Uterus (tissue), 4 donors: ENCODE measurements at places on chromosomes 3 and 15. TPM values are rescaled to one million over a fixed set of nuclear protein-coding genes. Genes with fewer than 3 reads are reported as not detected.

GRCh38 chr15:95162967-95163531, 931.7 kb downstream of the MCTP2 start:
- H3K27ac ChIP-seq = peak overlapping the region; percentile 81
- H3K36me3 ChIP-seq = no peaks in the 10 kb centered on the region
- peak; percentile 39 for DNase-seq
- no peak overlapping the region for H3K4me3 ChIP-seq
- H3K4me1 ChIP-seq = no peaks in the 10 kb centered on the region
- no peaks in the 10 kb centered on the region for H3K27me3 ChIP-seq

- DNase-seq = no peak
- no peaks in the 10 kb centered on the region for H3K4me1 ChIP-seq
- H3K4me3 ChIP-seq = no peak overlapping the region
- no peak overlapping the region for H3K27ac ChIP-seq
- no peaks in the 10 kb centered on the region for H3K27me3 ChIP-seq
These were observed 56.6 kb downstream of the BHLHE40 start for GRCh38 chr3:5035692-5036391.

DNA sequence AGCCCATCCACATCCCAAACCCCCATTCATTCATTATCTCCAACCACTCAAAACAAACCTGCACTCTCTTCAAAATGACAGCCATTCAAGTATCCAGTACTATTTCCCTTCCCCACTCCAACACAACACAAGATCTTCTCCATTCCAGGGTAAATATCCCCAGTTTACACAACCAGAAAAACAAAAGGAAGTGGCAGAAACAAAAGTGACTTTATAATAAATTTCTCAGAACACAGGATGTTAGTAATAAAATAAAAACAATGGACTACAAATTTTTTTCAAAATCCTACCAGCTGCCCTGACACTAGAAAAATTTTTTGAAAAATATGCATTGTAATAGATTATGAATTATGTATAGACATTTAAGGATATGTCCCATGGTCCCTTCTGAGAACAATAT, 14.2 kb downstream of the CPA3 start:
- no peak for DNase-seq
- H3K4me1 ChIP-seq = no peaks in the 10 kb centered on the region
- H3K36me3 ChIP-seq = no peaks in the 10 kb centered on the region

DNA sequence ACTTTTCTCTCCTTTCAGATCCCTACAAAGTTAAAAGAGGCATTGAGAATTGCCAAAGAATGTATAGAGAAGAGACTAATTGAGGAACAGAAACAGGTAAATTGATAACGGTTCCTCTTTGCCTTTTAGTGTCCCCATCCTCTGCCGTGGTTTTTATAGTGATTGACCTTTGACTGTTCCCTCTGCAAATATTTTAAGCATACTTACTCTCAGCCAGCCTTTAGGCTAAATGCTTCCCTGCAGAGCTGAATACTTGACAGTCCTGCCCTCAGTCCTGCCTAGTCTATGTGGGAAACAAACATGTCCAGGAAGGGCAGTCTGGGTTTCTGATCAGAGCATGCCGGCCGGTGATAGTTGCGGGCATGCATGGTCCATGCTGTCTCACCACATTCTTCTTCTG, 24.7 kb downstream of the PDHB start:
- H3K4me3 ChIP-seq = no peak overlapping the region
- H3K27ac ChIP-seq = no peak overlapping the region
- H3K36me3 ChIP-seq = no peaks in the 10 kb centered on the region
- no peaks in the 10 kb centered on the region for H3K4me1 ChIP-seq
- H3K27me3 ChIP-seq = no peaks in the 10 kb centered on the region
- no peak for DNase-seq

DNA sequence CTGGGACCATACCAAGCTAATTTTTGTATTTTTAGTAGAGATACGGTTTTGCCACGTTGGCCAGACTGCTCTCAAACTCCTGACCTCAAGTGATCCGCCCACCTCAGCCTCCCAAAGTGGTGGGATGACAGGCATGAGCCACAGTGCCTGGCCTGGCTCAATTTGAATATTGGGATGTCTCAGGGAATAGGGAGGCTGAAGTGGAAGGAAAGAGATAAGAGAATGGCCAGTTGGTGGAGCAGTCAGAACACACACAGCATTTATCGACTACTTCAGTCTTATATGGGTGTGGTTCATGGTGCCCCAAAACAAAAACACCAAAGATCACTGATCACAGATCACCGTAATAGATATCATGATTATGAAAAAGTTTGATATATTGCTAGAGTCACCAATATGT, 144.4 kb downstream of the GMNC start:
- peak overlapping the region; percentile 12 for H3K4me3 ChIP-seq
- no peak for DNase-seq
- no peaks in the 10 kb centered on the region for H3K36me3 ChIP-seq
- H3K27ac ChIP-seq = peak overlapping the region; percentile 35
- H3K4me1 ChIP-seq = no peaks in the 10 kb centered on the region

The TERC gene
- 530 TPM for total RNA-seq
